Tibial artery (tissue), 4 donors: ENCODE measurements at places on chromosomes 7 and 10.
A peak's percentile ranks its signal among the peaks of the same experiment; 100 is the strongest.

GRCh38 chr7:123824754-123825067, 20.3 kb upstream of the HYAL4 start:
- no peak for DNase-seq

DNA sequence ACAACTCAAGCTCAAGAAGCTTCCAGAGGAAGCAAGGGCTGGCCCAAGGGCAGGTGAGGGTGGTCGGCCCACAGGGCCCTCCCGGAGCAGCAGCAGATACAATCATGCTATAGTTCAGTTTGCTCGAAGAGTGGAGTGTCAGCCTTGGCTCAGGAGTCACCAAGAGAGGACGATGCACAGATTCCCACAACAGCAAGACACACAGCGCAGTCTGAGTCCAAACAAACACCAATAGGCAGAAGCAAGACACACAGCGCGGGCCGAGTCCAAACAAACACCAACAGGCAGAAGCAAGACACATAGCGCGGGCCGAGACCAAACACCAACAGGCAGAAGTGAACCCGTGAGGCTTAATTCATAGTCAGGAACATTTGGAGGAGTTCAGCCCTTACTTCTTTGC, 138.4 kb downstream of the PTPRN2 start:
- no peak for DNase-seq

DNA sequence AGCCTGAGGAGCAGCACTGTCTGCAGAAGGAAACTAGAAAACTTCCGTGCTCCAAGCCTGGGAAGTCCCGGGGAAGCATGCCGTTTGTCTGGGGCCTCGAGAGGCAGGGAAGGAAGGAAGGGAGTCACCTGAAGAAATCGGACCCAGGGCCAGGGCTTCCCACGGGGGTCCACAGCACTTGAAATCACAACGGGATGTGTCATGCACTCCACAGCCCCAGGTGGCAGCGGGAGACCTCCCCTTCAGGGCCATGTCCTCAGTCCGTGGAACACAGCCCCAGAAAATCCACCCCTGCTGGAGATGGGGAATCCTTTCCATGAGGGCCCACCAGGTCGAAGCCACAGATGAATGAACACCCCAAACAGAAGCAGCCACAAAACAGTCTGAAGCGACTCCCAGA, 239.5 kb downstream of the MGMT start:
- DNase-seq, result no peak

- peak; percentile 72 for DNase-seq
These were observed 42.1 kb downstream of the CYP26A1 start for GRCh38 chr10:93115661-93116383.

GRCh38 chr7:68038621-68039314, 1042.1 kb downstream of the TYW1 start:
- no peak for DNase-seq

DNA sequence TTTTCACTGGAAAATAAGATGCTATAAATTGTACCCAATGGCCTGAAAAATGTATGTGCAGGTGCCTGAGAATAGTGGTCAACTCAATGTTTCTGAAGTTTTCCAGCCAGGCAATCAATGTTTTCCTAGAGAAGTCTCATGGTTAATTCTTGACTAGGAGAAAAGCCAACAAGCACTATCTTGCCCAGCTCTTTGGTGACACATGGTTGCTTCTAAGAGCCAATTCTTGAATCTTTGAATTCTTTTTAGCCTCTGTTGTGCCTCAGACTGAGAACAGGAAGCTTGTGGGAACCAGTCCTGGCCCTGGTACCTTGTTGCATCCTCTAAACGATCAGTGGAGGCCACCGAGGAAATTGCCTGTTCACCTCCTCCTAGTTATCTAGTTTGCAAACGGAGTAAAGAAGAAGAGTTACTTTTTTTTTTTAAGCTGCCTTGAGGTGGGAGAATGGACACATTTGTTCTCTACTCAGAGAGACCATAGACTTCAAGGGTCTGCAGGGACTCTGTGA, 144.0 kb upstream of the MKLN1 start:
- DNase-seq, result no peak

DNA sequence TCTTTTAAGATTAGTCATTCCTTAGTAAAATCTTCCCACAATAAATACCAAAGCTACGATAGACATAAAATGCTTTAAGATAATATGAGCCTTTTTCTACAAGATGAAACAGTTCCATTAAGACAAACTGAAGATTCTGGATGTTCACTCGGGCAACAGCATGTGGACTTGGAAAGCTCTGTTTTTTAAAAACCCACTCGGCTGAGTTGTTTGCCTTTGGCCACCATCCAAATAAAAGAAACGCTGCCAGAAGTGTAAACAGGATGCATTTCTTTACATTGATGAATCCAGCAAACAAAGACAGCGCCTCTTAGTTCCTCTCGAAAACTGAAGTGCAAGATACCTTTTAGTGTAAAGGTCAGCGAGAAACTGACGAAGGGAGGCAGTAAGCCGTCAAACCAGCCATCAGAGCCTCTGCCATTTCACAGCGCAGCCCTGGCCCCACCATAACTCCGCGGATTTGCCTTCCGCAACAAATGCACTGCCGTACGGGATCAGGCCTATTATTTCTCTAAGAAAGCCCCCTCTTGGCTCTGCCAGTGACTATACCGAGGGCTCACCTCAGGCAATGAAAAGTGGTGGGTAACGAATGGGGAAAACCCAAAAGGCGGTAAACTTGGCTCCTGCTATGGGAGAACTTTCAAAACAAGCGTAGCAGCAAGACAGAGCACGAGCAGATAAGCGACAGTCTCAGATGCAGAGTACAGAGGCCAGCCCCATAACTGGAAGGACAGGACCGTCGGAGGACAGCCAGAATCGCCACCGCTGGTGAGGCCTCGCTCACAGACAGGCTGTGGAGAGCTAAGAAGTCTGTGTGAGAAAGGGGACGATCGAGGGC, 41.4 kb downstream of the GNA12 start:
- DNase-seq, result no peak

GRCh38 chr10:65861249-65861648, 1064.6 kb upstream of the LRRTM3 start:
- no peak for DNase-seq

DNA sequence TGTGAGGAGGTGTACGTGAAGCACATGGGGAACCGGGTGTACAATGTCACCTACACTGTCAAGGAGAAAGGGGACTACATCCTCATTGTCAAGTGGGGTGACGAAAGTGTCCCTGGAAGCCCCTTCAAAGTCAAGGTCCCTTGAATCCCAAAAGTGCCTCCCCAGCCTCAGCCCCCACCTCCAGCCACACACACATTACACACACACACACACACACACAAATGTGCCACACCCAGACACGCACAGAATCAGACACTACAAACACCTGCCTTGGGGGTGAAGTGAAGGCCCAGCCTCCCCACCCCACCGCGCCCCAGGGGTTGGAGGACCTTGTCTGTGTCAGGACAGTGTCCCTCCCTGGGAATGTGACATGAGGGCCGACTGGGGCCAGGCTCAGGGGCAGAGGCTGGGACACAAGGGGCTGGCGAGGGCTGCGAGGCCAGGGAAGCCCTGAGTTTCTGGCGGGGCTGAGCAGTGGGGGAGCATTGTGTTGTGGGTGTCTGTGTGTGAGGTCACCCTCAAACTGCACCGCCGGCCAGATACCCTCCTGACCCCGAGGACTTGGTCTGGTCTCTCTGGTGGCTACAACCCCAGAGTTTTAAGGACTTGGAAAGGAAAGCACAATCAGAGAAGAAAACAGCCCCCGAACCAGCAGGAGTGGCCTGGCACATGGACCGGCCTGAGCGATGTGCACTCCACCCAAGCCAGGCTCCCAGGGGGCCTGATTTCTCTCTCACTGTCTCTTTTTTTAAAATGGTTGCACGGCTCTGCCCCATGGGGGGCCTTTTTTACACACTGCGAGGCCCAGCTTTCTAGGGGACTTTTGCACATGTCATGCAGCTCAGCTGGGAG, 4.0 kb upstream of the ATP6V1F start:
- peak; percentile 76 for DNase-seq

GRCh38 chr7:139345042-139345441, 3.9 kb downstream of the FMC1 start:
- DNase-seq, result no peak

DNA sequence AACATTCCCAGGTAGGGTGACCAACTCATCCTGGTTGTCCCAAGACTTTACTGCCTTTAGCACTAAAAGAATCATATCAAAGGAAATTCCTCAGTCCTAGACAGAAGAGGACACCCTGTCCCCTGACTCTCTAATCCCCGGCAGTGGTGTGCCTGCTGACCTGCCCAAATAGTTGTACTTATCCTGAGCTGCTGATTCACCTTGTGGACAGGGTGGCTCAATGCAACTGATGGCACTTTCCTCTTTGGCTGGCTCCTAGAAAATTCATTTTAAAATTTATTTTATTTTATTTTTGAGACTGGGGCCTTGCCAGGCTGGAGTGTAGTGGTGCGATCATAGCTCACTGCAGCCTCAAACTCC, 111.7 kb downstream of the JCAD start:
- DNase-seq, result no peak

DNA sequence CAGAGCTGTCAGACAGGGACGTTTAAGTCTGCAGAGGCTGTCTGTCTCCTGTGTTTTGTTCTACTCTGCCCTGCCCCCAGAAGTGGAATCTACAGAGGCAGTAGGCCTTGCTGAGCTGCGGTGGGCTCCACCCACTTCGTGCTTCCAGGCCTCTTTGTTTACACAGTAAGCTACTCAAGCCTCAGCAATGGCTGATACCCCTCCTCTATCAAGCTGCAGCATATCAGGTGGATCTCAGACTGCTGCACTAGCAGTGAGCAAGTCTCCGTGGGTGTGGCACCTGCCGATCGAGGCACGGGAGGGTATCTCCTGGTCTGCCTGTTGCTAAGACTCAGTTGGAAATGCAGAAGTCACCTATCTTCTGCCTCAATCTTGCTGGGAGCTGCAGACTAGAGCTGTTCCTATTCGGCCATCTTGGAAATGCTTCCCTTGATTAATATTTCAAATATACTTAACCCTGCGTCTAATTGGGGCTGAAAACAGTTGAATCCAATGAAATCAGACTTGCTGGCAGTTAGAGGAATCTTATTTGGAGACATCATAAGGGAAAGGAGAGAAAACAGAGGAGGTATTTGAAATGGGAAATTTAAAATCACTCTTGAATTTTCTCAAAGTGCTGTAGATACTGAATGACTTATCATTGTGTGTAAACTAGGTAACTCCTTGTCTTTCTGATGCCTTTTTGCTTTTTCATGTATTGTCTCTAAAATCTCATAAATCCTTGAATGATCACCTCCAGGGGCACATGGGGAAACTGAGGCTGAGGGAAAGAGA, 13.8 kb upstream of the CYP3A5 start:
- DNase-seq, result no peak

DNA sequence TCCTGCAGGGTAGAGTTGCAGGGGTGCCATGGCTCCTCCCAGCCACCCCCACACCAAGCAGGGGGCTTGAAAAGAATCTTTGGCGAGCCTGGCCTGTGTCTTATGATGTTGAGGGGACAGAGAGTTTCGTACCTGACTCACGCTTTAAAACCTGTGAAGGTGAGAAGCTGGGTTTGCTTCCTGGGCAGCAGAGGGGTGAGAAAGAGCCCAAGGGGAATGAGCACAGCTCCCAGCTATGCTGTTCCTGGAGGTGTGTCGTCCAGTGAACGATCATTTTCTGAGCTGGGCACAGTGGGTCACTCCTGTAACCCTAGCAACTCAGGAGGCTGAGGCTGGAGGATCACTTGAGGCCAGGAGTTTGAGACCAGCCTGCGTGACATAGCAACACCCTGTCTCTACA, 13.5 kb upstream of the ADRB1 start:
- no peak for DNase-seq

DNA sequence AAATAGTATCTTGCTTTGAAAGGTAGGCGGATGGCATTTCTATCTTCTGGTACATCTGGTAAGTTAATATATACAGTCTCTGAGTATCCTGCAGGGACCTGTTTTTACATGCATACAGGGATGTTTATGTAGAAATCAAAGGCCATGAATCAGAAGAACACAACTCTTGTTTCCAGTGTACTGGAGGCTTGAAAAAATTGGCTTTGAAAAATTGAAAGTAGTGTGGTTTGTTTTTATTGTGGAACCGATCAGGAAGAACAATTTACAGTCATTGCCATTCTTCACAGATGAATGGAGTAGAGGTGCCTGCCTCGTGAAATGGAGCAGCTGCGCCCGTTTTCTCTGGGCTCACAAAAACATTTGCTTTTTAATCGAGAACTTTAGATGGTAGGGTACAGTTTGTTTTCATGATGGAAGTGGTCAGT, 54.0 kb upstream of the RPA3 start:
- DNase-seq, result no peak

GRCh38 chr10:125551247-125551646, 131.7 kb downstream of the TEX36 start:
- DNase-seq, result no peak

GRCh38 chr7:27242555-27243339, at the start of gene EVX1:
TSS of gene EVX1 (plus strand) at chr7:27242802. CDS start at chr7:27243031, 229 bp downstream.
- DNase-seq, result no peak

DNA sequence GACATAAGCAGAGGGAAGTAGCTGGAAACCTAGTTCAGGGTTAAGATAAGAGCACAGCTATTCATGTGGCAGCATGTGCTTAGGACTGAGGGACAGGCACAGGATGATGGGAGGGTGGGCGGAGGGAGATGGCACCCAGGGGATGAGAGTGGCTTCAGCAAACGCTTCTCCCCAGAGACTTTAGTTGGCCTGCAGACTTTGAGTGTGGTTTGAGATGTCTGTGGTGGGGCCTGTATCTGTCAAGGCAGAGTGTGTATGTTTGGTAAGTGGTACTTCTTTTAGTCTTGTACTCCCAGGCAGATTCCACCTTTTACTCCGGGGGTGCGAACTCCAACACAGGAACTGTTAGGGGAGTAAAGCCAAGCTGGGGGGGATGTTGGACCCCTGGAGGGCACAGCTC, 88.9 kb downstream of the WDFY4 start:
- DNase-seq, result no peak

GRCh38 chr10:64369885-64370773, 848.9 kb downstream of the REEP3 start:
- DNase-seq, result no peak

GRCh38 chr10:77497748-77498147, 139.9 kb downstream of the KCNMA1 start:
- peak; percentile 23 for DNase-seq

DNA sequence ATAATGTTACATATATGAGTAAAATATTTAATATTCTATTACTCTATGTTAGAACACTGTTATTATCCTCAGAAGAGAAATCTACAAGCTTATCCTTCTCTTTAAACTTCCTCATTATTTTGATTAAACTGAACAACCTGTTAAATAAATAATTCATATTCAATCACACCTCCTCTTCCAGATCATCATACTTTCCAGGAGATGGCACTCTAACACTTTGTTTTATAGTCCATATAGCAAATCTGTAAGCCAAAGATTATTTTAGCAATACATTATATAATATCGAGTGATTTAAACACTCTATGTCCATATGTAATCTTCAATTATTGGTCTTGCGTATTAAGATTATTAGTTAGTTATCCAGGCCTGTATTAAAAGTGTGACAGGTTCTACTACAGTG, 694.1 kb downstream of the ANKRD7 start:
- DNase-seq, result no peak

DNA sequence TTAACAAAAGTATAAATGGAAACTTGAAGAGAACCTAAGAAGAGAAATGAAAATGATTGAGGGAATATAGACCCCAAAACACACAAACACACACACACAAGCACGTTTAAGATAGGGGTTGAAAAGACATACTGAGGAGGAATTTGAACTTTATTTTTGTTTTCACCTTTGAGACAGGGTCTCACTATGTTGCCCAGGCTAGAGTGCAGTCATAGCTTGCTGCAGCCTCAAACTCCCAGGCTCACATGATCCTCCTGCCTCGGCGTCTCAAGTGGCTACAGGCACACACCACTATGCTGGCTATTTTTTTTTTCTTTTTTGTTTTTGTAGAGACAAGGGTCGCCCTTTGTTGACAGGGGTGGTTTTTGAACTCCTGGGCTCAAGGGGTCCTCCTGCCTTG, 4.0 kb downstream of the BTRC start:
- no peak for DNase-seq

GRCh38 chr7:137418841-137419240, 75.3 kb upstream of the PTN start:
- DNase-seq, result no peak
